ENCODE measurements at places on chromosomes 3 and 15. TPM values are rescaled to one million over a fixed set of nuclear protein-coding genes. Genes with fewer than 3 reads are reported as not detected.

GRCh38 chr15:49248291-49248690 lies 78.2 kb downstream of the GALK2 start:
- H3K27me3 ChIP-seq, result no peaks in the 10 kb centered on the region
- DNase-seq, result no peak
- H3K36me3 ChIP-seq, result no peaks in the 10 kb centered on the region

DNA sequence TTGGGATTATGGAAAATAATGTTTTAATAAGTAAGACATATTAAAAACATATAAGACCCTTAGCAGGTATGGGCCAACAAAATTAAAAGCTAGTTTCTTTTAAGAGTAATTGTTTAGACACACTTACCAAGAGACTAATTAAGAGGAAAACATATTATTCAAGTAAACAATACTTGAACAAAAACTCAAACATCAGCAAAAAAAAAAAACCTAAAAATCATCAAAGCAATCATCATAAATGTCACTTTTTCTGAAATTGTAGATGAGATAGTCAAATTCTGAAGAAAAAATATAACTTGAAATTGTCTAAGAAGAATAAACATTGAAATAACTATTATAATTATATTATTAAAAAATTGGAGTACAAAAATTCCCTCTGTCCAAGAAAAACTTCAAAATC lies 1318.2 kb downstream of the ZPLD1 start:
- no peak overlapping the region for H3K4me3 ChIP-seq
- H3K27me3 ChIP-seq, result no peaks in the 10 kb centered on the region
- no peak overlapping the region for H3K27ac ChIP-seq
- no peaks in the 10 kb centered on the region for H3K36me3 ChIP-seq
- no peak for DNase-seq

GRCh38 chr3:104988496-104988895 lies 378.2 kb upstream of the ALCAM start:
- no peaks in the 10 kb centered on the region for H3K4me1 ChIP-seq
- no peak for DNase-seq
- H3K27me3 ChIP-seq, result no peaks in the 10 kb centered on the region
- no peaks in the 10 kb centered on the region for H3K36me3 ChIP-seq
- no peak overlapping the region for H3K27ac ChIP-seq

DNA sequence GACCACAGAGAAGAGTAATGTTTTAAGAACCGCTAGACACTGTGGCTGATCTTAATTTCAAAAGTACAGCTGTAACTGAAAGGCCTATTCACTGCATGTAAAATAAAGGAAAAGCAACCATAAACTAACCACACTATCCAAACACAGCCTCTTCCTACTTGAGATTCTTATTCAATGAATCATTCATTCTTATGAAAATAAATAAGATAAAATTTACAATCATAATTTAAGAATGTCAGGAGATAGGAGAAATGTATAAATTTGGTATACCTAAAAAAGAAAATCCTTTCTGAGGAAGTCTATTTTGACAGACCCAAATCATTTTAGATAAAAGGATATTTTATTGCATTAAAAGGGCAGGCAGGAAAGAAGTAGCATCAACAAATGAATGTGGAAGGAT lies 533.5 kb upstream of the ZNF385D start:
- no peak for DNase-seq
- no peak overlapping the region for H3K4me3 ChIP-seq
- H3K27me3 ChIP-seq, result no peaks in the 10 kb centered on the region
- no peaks in the 10 kb centered on the region for H3K4me1 ChIP-seq

DNA sequence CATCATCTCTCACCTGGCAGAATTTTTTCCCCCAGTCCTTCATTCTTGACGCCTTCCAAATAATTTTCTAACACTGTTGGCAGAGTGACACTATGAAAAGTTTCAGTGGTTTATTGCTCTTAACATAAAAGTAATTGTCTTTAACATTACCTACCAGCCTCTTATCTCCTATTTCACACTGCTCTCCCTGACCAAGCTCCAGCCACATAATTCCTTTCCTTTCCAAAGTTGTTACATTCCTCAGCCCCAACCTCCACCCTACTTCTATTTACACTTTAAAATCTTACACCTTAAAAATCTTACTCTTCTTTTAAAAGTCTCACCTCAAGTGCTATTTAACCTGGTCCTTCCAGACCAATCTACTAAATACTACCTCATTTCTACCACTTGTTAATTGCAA lies 2.8 kb downstream of the DPPA4 start:
- H3K27me3 ChIP-seq, result no peaks in the 10 kb centered on the region
- DNase-seq, result no peak
- H3K4me1 ChIP-seq, result no peaks in the 10 kb centered on the region
- no peak overlapping the region for H3K27ac ChIP-seq

DNA sequence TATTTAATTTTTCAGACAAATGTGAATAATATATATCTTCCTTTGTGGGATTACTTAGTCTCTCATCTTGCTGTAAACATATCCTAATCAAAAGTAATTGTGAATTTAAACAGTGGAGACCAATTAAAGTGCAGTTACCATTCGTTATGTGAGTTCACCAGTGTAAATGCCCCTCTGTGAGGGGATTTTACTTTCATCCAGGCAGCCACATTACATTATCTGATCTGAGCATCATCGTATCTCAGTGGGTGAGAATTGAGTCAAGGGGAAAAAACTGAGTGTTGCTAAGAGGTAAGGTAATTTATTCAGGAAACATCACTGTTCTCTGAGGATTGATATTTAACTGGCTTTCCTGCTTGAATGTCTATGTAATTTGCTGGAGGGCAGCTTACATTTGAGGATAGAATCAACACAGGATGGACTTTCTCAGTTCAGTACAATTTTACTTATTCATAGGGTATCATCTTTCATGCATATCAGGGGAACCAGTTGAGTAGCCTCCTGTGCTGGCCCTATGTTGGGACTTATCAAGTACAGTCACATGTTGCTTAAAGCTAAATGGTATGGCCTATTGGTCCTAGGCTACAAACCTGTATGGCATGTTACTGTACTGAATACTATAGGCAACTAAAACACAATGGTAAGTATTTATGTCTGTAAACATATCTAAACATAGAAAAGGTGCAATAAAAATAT lies 219.7 kb downstream of the CD47 start:
- no peaks in the 10 kb centered on the region for H3K4me1 ChIP-seq
- H3K36me3 ChIP-seq, result no peaks in the 10 kb centered on the region
- H3K27ac ChIP-seq, result no peak overlapping the region
- no peak for DNase-seq
- no peak overlapping the region for H3K4me3 ChIP-seq

DNA sequence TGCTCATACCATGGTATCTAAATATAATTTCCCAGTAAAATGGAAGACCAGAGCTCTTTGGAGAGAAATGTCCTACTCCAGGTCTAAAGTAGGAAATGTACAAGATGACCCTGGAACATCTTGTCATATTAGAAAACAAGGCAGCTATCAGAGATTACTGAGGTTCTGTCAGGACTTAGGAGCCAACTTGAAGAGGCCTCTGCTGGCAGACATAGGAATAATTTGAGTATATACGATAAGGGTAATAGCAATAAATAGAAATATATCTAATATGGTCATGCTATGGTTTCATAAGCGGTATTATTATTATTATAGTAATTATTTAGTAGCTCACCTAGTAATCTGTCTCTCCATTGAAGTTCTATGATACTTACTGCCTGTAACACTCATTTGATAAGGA lies 224.2 kb downstream of the SOX2 start:
- H3K4me1 ChIP-seq, result no peaks in the 10 kb centered on the region
- H3K36me3 ChIP-seq, result no peaks in the 10 kb centered on the region
- DNase-seq, result no peak
- H3K27me3 ChIP-seq, result no peaks in the 10 kb centered on the region
- H3K4me3 ChIP-seq, result no peak overlapping the region

DNA sequence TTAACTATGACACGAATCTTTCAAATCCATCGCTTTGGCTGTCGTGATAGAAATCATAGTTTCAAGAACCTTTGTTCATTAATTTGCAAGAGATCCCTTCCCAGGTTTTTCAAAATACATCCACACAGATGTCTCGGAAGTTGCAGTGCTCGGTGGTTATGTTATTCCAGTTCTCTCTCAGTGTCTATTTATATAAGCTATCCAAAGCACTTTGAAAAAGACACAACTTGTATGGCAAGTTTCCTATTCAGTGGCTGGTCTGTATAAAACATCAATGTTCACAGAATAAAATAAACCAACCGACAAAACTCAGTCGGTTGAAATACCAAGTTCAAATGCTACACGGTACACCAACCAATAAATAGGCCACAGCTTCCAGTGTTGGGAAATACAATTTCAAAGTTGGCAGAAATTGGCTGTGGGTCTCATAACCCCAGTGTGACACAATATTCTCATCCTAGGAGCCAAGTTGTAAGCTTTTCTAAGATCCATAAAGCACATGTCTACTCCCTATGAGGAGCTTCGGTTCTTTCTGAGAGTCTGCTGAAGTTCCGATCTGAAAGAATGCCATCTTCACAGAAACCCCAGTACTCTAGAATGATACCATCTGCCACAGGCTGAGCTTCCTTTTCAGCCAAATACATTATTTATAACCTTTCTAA lies 23.7 kb downstream of the SATB1 start:
- no peaks in the 10 kb centered on the region for H3K36me3 ChIP-seq
- H3K27ac ChIP-seq, result peak overlapping the region; percentile 39
- H3K4me3 ChIP-seq, result no peak overlapping the region
- no peaks in the 10 kb centered on the region for H3K27me3 ChIP-seq
- peaks cover 12% of the 10 kb centered on the region for H3K4me1 ChIP-seq
- DNase-seq, result peak; percentile 10

GRCh38 chr3:72345237-72345878 lies 502.9 kb downstream of the SHQ1 start:
- no peak for DNase-seq
- no peaks in the 10 kb centered on the region for H3K36me3 ChIP-seq
- no peaks in the 10 kb centered on the region for H3K4me1 ChIP-seq

DNA sequence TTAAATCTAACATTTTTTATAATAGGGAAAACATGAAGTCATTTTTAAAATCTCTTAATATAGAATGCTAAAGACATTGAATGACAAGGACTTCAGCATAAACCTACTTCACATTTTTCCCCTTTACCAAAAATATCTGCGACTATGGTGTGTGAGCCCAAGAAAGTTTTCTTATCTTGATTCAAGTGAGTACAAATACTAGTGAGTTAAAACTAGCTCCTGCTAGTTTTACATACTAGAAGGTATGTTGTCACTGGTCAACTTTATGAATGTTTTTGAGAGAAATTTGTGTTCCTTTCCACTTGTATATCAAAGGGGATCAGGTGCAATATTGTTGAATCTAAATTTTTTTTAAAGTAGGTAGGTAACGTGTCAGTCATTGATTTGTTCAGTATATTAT lies 152.4 kb upstream of the CGNL1 start:
- DNase-seq, result no peak
- no peak overlapping the region for H3K27ac ChIP-seq
- no peaks in the 10 kb centered on the region for H3K27me3 ChIP-seq
- H3K36me3 ChIP-seq, result no peaks in the 10 kb centered on the region
- H3K4me3 ChIP-seq, result no peak overlapping the region
- H3K4me1 ChIP-seq, result peaks cover 3% of the 10 kb centered on the region

- H3K4me3 ChIP-seq, result no peak overlapping the region
- no peak overlapping the region for H3K27ac ChIP-seq
Observed at GRCh38 chr15:29698030-29698701, 124.1 kb downstream of the TJP1 start.

- no peak overlapping the region for H3K4me3 ChIP-seq
- H3K36me3 ChIP-seq, result no peaks in the 10 kb centered on the region
- no peak for DNase-seq
- no peak overlapping the region for H3K27ac ChIP-seq
- H3K4me1 ChIP-seq, result no peaks in the 10 kb centered on the region
Observed at GRCh38 chr15:69615736-69616135, 163.1 kb downstream of the RPLP1 start.

- no peaks in the 10 kb centered on the region for H3K27me3 ChIP-seq
- no peak overlapping the region for H3K27ac ChIP-seq
- peaks cover 19% of the 10 kb centered on the region for H3K4me1 ChIP-seq
- no peak for DNase-seq
- H3K36me3 ChIP-seq, result no peaks in the 10 kb centered on the region
Observed at GRCh38 chr15:48761393-48762158, 49.3 kb downstream of the CEP152 start.

GRCh38 chr3:129736070-129736469 lies 129.6 kb upstream of the PLXND1 start:
- H3K36me3 ChIP-seq, result no peaks in the 10 kb centered on the region
- no peaks in the 10 kb centered on the region for H3K27me3 ChIP-seq
- no peak for DNase-seq
- H3K27ac ChIP-seq, result no peak overlapping the region
- no peaks in the 10 kb centered on the region for H3K4me1 ChIP-seq

GRCh38 chr15:59456114-59456513 lies 18.1 kb downstream of the FAM81A start:
- no peaks in the 10 kb centered on the region for H3K27me3 ChIP-seq
- no peaks in the 10 kb centered on the region for H3K36me3 ChIP-seq
- H3K27ac ChIP-seq, result no peak overlapping the region

The SNTN gene
- total RNA-seq, result not detected

The DLL4 gene
- 27.1 TPM for total RNA-seq

The EXD1 gene
- total RNA-seq, result not detected

The ECE2 gene
- not detected for total RNA-seq

The TMEM212 gene
- total RNA-seq, result not detected

The DAZL gene
- not detected for total RNA-seq

The RNU5B-1 gene
- not detected for total RNA-seq

The GASK1A gene
- total RNA-seq, result 9.5 TPM

The ADAMTS7 gene
- 1.7 TPM for total RNA-seq

The GRM7 gene
- total RNA-seq, result 0.11 TPM
